Stimulated activated naive B cell treated with anti-CD40 and anti-IgM and Interleukin-4, amounts not matched to agents 10 μg/mL and 1 μg/mL and 100 μg/mL, for 72 hours (primary cell): ENCODE measurements at places on chromosomes 1 and 21.

GRCh38 chr1:54335011-54335754 is 71.0 kb downstream of the SSBP3 start:
- DNase-seq: no peak

DNA sequence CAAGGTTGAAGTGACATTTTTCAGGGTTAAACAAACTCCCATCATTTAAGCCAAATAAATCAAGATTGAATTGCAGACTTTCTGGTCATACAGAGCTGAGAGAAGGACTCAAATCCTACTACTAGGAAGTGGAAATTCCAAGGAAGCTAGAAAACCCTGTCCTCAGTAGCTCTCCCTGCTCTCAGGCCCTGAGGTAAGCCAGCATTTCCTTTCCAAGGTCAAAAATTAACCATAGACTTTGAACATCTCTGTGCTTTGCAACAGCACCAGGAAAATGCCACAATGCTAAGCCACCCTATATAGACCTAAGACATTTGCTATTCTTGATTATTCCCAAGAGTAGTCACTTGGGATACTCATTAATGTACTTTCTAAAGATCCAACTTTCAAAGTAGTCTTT is 45.1 kb downstream of the LUZP1 start:
- DNase-seq: no peak

GRCh38 chr1:36594023-36594422 is 111.3 kb upstream of the CSF3R start:
- no peak for DNase-seq

GRCh38 chr1:76547916-76548315 is 319.4 kb upstream of the ST6GALNAC5 start:
- no peak for DNase-seq

GRCh38 chr1:978069-978834 is 3.6 kb downstream of the PERM1 start:
- no peak for DNase-seq

GRCh38 chr21:25735646-25736597 is 1.1 kb downstream of the GABPA start:
- no peak for DNase-seq

GRCh38 chr1:44842862-44843655 is at the start of gene PTCH2:
Gene PTCH2, minus strand, starts transcription at chr1:44843253. Its CDS starts 321 bp downstream, at chr1:44842932.
- DNase-seq: no peak

GRCh38 chr1:161702250-161702649 is 4.8 kb upstream of the FCRLA start:
- no peak for DNase-seq

GRCh38 chr21:41080485-41081121 is 87.4 kb upstream of the BACE2 start:
- DNase-seq: no peak

- DNase-seq: no peak
These were observed 6.5 kb downstream of the NBL1 start for GRCh38 chr1:19650416-19651140.

GRCh38 chr1:201845331-201846083 is 16.6 kb downstream of the IPO9 start:
- no peak for DNase-seq

- no peak for DNase-seq
These were observed 256.3 kb upstream of the IRF2BP2 start for GRCh38 chr1:234866007-234866866.

GRCh38 chr1:153550827-153551500 is 1.9 kb upstream of the S100A3 start:
- DNase-seq: no peak
